ENCODE measurements at places on chromosomes 12 and 14. TPM values are rescaled to one million over a fixed set of nuclear protein-coding genes. Genes with fewer than 3 reads are reported as not detected.

Gene SERPINA6
- 260 TPM for total RNA-seq

Gene VWF
- 0.22 TPM for total RNA-seq

Gene COX8C
- total RNA-seq, result not detected

Gene PIANP
- not detected for total RNA-seq

Gene NRXN3
- not detected for total RNA-seq

Gene AQP6
- 0.51 TPM for total RNA-seq

Gene FGF23
- total RNA-seq, result not detected

Gene IAPP
- not detected for total RNA-seq

Gene POTEG
- total RNA-seq, result not detected

Gene ATF1
- 29.3 TPM for total RNA-seq

Gene MAP3K9
- total RNA-seq, result 4.5 TPM

Gene CPNE6
- total RNA-seq, result not detected

Gene SERPINA3
- total RNA-seq, result 433 TPM

Gene HELB
- total RNA-seq, result 4.5 TPM

Gene MYBPC1
- 0.44 TPM for total RNA-seq

Gene CISTR
- not detected for total RNA-seq

Gene ANO4
- not detected for total RNA-seq

Gene CEP170B
- total RNA-seq, result 4.4 TPM

Gene CACNA2D4
- total RNA-seq, result 7.2 TPM

Gene EIF2S3B
- total RNA-seq, result 9.2 TPM

Gene TPPP2
- 0.58 TPM for total RNA-seq

Gene ARPC3
- total RNA-seq, result 234 TPM

Gene DCD
- not detected for total RNA-seq

Gene NAA30
- 18.4 TPM for total RNA-seq

Gene SLC7A7
- 0.13 TPM for total RNA-seq

Gene DUSP16
- total RNA-seq, result 46.6 TPM

Gene AICDA
- not detected for total RNA-seq

Gene TMEM179
- not detected for total RNA-seq

Gene DTX1
- total RNA-seq, result not detected

Gene JKAMP
- total RNA-seq, result 41.6 TPM
